ENCODE measurements at places on chromosomes 5 and 9. TPM values are rescaled to one million over a fixed set of nuclear protein-coding genes. Genes with fewer than 3 reads are reported as not detected.

The NR5A1 gene
- total RNA-seq: 0.35 TPM

The RICTOR gene
- total RNA-seq: 22.2 TPM

The RAB14 gene
- total RNA-seq: 59.7 TPM

The WWC1 gene
- total RNA-seq: 13.7 TPM

The GMCL2 gene
- total RNA-seq: not detected

The CNTNAP3 gene
- total RNA-seq: 5.4 TPM

The IL9 gene
- not detected for total RNA-seq

The PNPLA7 gene
- total RNA-seq: 1.8 TPM

The GRM6 gene
- not detected for total RNA-seq

The TAF11L4 gene
- not detected for total RNA-seq

The TMEM252 gene
- not detected for total RNA-seq

The MCTP1 gene
- total RNA-seq: 1.8 TPM

The ZNF366 gene
- total RNA-seq: not detected

The PCDHGA1 gene
- total RNA-seq: 0.93 TPM

The TAF11L10 gene
- not detected for total RNA-seq

GRCh38 chr9:133569121-133569785, 34.7 kb downstream of the ADAMTSL2 start:
- DNase-seq: no peak

- DNase-seq: no peak
Observed at GRCh38 chr5:82766206-82766605, 311.0 kb downstream of the TMEM167A start.

- no peak for DNase-seq
Observed at GRCh38 chr9:83024506-83025125, 38.3 kb downstream of the RASEF start.

GRCh38 chr5:38776149-38776896, 69.5 kb upstream of the OSMR start:
- DNase-seq: no peak

DNA sequence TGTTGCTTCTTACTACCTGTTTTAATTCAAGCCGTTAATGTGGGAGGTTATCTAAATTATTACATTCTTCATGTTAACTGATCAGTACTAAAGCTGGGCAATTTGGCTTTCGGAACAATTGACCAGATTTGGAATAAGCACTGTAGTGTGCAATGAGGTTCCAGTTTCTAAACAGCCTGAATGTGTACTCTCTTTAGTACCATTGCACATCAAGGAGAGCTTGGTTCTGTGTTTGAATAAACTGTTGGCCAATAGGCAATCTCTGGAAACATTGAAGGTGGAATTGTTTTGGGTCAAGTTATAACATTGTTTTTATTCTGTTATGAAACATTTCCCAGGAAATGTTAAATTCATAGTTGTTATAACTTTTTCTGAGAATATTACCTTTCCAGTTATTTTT, 105.2 kb downstream of the PBX3 start:
- DNase-seq: no peak

DNA sequence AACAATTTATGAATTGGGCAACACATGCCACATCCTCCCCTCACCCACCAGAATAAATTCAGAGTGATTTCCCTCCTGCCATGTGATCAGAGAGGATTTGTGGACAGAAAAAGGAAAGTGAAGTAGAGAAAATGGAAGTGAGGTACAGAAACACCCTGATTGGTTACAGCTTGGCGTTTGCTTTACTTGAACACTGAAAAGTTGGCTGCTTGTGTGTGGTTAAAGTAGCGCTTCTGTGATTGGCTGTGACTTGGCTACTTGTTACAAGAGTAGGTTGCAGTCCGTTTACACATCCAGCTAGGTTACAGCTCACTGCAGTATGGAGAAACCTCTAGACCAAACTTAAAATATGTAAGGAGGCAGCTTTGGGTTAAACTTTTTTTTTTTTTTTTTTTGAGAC, 205.2 kb upstream of the ZNF608 start:
- DNase-seq: no peak

DNA sequence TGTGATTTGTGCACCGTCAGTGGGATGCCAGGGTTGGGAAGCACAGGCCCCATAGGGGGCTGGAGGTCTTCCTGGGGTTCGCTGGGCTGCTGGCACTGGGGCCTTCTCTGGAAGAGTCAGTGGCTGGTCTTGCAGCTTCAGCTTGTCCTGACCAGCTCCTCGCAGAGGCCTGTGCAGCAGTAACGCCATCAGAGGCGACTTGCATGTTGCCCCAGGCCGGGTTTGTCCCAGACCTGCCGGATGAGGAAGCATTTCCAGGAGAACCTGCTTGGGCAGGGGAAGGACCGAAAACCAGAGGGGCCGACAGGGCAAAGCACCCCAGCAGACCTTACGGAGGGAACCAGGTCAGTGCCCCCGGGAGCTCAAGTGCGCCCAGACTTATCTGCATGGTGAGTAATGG, 54.7 kb upstream of the IRX2 start:
- no peak for DNase-seq

- DNase-seq: no peak
Observed at GRCh38 chr5:173792781-173793547, 95.2 kb upstream of the CPEB4 start.

- DNase-seq: no peak
Observed at GRCh38 chr5:65625743-65626142, 916 bp downstream of the SHLD3 start.

DNA sequence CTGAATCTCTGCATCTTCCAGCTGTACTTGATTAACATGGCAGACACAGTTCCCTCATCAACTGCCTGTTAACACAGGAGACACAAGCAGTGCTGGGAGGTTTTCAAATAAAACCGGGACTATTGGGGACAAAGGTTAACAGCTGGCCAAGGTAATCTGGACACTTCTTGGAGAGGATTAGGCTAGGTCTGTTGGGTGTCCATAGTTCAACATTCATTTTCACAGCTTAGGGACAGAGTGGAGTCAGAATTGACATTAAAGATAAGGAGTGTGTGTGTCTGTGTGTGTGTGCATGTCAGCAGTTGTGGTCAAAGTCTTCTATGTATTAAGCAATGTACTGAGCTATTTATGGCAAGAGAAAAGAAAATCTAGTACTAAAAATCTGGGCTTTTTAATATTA, 216.2 kb downstream of the MED10 start:
- no peak for DNase-seq

GRCh38 chr5:111733571-111733970, 23.4 kb downstream of the NREP start:
- DNase-seq: no peak

- no peak for DNase-seq
Observed at GRCh38 chr9:137202966-137203365, 2.4 kb upstream of the TPRN start.

GRCh38 chr9:84788803-84789462, 119.4 kb downstream of the NTRK2 start:
- no peak for DNase-seq

DNA sequence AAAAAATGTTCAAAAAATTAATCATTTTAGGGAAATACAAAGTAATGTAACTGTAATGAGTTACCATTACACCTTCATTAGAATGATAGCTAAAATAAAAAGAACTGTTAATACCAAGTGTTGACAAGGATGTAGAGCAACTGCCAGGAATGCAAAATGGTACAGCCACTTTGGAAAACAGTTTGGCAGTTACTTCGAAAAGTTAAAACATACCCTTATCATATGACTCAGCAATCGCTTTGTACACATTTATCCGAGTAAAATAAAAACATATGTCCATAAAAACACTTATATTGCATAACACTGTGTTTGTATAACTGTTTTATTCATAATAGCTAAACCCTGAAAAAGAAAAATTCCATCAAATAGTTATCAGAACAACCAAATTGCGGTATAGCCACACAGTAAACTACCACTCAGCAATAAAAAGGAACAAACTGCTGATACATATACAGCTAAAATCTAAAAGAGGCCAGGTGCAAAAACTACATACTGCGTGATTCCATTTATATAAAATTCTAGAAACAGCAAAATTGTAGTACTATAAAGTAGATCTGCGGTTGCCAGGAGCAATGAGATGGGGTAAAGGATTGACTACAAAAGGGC, 61.7 kb downstream of the RFX3 start:
- no peak for DNase-seq

- DNase-seq: no peak
Observed at GRCh38 chr9:134323741-134324358, 2.4 kb upstream of the RXRA start.
